RPMI7951 (cell line): ENCODE measurements at places on chromosomes 3 and 15.

GRCh38 chr3:4583416-4583815 is 90.3 kb downstream of the ITPR1 start:
- peak; percentile 65 for DNase-seq

GRCh38 chr15:31324186-31324585 is 2.4 kb upstream of the KLF13 start:
- DNase-seq, result no peak

DNA sequence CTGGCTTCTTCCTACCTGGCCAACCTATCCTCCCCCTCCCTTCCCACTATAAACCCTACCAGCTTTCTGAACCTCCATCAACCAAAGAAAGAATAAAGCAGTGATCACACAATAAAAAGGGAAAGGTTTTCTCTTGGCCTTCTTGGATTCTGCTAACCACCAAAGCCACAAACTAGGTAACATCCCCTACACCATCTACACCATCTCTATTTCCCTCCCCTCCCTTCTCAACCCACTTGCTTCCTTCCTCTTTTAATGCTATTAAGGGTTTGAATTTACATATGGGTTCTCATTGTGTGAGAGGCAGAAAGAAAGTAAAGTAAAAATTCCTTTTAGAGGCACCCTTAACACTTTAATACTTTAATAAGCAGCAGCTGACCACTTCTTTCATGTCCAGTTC is 25.8 kb upstream of the RSL24D1 start:
- no peak for DNase-seq

DNA sequence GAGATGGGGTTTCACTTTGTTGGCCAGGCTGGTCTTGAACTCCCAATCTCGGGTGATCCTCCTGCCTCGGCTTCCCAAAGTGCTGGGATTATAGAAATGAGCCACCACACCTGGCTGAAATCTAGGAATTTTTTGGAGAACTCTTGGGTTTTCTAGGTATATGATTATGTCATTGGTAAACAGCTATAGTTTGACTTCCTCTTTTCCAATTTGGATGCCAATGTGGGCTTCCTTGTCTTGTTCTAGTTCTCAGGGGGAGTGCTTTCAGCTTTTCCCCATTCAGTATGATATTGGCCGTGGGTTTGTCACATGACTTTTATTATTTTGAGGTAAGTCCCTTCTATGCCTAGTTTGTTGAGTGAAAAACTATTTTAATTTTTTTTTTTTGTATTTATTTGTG is 17.9 kb downstream of the KCNMB3 start:
- no peak for DNase-seq

DNA sequence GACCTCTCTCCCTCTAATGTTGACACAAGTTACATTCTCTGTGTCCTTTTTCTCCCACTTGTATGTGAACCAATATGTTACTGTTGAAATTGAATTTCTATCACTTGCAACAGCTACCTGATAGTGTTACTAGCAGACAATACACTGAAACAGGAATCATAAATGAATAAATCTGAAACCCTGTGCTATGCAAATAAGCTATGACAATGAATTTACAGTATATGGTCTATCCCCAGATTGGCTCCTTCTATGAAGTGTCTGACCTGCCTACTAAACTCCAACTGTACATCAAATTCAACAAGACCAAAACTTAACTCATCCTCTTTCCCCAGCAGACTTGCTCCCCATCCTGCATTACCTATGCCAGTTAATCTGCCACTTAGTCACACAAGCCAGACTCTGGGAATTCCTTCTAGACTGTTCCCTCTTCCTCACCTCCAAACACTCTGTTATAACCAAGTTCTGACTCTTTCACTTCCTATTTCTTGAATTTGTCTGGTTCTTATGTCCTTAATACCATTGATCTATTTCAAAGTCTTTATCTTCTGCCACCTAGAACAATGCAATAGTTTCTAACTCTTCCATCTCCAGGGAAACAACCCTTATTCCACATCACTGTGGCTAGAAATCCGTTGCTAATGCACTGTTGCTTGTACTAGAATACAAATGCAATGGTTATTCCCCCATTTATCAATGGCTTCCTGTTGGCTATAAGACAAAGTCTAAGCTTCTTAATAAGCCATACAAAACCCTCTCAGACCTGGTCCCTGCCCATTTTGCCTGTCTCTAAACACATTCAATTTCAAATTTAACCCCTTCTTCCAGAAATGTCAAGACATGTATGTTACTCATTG is 13.4 kb upstream of the ZNF639 start:
- no peak for DNase-seq

DNA sequence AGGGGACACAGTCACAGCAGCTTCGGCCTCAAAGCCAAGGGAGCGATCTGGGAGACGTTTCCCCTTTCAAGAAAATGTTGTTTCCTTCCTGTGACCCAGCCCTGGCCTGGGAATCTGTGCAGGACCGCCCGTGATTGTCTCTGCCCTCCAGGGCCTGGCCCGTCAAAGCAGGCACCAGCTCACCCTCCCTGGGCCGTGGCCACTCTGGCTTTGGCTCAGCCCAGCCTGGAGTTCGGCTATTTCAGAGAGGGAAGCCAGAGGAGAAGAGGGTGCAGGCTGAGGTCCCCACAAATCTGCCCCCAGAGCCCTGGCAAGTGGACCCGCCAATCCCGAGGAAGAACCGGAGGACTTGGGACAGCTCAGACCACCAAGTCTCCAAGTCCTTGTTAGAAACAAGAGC is 12.7 kb downstream of the GATA2 start:
- DNase-seq, result no peak

DNA sequence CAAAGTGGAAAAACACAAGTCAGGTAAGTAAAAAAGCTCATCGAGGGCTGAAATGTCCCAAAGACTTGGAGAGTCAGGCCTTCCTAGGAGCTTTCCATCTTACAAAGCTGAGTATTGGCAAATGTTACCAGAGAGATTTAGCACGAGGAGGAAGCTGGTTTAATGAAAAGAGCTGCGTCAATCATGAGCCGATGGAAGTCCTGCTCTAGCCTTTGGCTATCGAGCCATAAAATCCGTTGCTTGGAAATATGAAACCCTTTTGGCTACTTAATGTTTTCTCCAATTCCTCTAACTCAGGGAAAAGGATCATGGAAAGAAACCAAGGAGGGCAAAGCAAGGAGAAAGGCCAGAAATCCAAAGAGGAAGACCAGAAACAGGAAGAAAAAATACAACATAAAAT is 1074.6 kb downstream of the FHIT start:
- no peak for DNase-seq

DNA sequence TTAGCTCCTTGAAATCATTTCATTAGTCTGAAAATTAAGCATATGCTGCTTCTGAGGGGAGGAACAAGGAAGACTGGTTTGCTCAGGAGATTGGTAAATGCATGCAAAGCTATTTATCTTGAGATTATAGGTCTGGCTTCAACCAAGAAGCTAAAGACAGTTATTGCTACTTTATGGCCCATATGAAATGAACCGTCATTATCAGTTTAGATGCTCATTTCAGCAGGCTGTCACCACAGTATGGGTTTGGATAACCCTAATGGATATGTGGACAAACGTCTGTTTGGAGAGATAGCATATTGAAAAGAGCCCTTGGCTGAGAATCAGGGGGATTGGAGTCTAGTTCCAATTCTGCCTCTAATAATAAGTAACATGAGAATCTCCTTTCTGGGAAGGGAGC is 922.6 kb downstream of the TUSC7 start:
- DNase-seq, result no peak

DNA sequence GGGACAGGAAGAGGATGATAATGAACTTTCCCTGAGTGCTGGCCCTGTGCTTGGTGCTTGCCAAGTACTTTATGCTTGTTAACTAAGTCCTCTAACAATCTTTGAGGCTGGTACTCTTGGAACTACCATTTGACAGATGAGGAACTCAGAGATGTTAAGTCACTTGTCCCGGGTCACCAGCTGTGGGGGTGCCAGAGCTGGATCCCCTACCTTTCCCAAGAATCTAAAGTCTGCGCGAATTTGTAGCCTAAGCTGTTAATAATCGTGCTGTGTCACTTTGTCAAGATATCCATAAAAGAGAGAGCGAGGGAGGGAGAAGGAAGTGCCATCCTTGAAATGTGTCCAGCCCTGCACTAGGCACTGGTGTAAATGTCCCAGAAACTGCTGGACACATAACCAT is 19.0 kb upstream of the ACOX2 start:
- DNase-seq, result no peak

DNA sequence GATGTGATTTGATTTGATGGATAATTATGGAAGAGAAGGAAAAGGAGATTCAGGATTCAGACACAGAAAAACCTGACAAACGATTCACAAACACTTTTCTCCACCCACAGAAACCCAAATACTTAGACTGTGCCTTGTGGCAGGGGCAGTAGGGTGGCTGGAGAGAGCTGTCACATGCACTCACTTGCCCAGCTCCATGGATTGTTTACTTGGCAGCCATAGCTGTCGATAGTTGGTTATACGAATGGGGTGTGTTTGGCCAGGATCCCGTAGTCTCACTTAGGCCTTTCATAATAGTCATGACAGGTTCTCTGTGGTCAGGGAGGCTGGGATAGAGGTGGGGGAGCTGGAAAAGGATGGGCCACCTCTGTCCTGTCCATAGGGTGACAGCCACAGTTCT is 76.9 kb downstream of the CACNA1D start:
- DNase-seq, result no peak

GRCh38 chr3:111726788-111727305 is 131.7 kb upstream of the ZBED2 start:
- no peak for DNase-seq

GRCh38 chr3:174462916-174463315 is 396.2 kb upstream of the NAALADL2 start:
- DNase-seq, result no peak

GRCh38 chr15:80203361-80203885 is 48.6 kb downstream of the CTXND1 start:
- no peak for DNase-seq

GRCh38 chr3:53668872-53669271 is 174.5 kb downstream of the CACNA1D start:
- DNase-seq, result no peak

DNA sequence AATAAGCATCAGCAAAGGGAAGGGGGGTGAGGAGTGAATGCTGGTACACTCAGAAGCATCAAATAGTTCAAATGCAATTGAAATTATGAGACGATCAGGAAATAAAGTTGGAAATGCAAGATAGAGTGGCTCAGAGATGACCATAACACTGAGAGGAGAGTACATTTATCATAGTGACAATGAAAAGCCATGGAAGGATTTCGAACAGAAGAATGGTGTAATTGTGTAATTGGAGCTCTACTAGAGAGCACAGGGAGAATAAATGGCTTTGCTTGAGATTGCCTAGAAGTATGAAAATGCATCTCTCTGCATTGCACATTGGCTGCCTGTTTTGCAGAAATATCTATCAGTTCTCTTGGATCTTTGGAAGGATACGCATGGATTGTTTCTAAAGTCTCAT is 163.3 kb downstream of the TP63 start:
- DNase-seq, result no peak

- peak; percentile 57 for DNase-seq
Observed at GRCh38 chr15:31274496-31275330, 51.9 kb upstream of the KLF13 start.

DNA sequence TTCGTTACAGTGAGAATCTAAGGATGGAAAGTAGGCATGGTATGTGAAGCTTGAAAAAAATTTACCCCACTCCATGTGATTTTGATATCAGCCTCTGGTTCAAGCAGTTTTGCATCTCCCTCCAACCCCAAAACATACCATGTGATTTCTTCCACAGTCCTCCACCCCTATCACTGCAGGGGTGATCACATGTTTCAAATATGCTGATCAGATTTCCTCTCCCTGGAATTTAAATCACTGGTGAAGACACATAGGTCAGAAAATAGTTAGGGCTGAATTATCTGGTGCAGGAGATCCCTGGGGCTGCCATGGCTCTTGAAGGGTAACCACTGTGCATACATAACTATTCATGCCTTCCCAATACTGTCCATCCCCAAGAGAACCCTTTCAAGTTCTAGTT is 119.7 kb upstream of the THRB start:
- DNase-seq, result no peak

DNA sequence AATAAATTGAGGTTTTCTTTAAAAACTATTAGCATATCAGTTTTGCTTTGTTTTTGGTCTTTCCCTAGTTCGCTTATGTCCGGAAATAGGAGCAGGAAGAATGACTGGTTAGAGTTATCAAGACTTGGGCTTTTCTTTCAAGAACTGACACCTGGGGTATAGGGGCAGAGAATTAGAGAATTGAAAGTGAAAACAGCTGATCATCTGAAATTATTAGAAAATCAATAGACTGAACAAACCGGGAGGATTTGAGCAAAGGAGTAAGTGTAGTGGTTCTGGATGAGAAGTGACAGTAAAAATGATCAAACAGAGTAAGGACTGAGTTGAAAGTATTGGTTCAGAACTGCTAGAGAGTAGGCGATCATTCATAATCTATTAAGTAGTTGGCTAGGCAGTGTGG is 6.0 kb downstream of the MINDY2 start:
- DNase-seq, result no peak

GRCh38 chr3:18683900-18684299 is 258.8 kb upstream of the SATB1 start:
- DNase-seq, result no peak

DNA sequence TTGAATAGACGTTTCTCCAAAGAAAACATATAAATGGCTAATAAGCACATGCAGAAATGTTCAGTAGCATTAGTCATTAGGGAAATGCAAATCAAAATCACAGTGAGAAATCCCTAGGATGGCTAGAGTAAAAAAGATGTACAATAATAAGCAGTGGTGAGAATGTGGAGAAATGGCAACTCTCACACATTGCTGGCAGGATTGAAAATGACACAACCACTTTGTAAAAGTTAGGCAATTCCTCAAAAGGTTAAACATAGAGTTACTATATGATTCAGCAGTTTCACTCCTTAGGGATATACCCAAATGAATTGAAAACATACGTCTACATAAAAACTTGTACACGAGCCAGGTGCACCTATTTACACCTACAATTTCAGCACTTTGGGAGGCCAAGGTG is 108.7 kb downstream of the ITPR1 start:
- no peak for DNase-seq
